T-helper 22 cell (primary cell): ENCODE measurements at places on chromosomes 7 and 10.

GRCh38 chr7:148356303-148356702 is 234.3 kb upstream of the C7orf33 start:
- DNase-seq: no peak

DNA sequence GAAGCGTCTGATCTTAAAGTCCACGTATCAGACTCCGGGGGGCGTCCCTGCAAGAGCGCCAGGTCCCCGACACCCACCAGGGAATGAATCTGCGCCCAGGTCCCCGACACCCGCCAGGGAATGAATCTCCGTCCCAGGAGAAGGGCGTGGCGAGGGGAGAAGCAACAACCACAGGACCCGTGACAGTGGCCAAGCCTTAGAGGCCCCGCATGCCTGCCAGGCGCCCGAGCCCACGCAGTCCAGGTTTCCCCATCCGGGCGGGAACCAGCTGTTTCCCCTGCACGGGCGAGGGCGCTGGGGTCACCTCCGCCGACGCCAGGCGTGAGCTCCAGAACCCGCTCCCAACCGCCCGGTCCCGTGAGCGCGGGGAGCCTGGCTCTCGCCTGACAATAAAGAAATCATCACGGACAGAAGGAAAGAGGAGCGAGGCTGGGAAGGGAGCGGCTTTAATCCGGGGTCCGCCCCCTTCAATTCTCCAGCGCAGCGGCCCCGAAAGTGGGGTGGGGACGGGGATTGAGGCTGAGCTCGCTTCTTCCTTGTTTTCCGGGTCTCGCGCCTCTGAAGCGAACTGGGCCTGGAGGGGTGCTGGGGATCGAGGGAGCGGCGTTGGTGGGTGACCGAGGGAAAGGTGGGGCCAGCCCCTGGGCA is 29.0 kb upstream of the BMS1 start:
- no peak for DNase-seq

DNA sequence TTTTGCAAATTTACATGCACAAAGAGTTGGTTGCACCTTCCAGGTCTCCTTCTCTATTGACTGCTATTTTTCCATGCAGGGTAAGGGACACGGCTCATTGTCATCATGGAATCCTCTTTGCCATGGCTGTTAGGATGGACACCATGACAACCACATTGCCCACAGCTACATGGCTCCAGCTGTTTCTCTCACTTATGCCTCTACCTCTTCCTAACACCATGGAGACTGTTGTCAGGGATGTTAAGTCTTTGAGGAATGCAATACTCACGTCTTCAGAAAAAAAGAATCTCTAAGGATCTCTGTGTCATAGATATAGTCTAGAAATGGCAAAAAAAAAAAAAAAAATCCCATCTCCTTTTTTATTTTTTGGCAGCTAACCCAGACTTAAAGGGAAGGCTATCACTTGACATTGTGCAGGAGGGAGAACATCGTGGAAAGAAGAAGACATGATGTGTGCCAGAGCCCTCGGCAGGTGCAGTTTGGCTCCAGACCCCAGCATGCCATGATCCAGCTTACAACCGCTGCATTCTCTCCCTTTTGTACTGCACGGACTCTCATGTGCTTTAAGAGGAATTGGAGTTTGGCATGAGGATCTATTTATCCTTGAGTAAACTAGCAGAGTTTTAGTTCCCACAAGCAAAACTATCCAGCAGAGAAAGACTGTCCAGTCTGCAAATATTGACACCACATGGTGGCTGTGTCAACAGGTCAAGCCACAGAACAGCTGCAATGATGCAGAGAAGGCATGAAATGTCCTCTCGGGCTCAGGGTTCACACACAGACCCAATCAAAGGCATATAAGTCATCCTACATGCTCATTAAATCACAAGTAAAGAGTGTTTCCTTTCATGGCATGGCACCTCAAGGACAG is 70.8 kb downstream of the FRMD4A start:
- DNase-seq: no peak

DNA sequence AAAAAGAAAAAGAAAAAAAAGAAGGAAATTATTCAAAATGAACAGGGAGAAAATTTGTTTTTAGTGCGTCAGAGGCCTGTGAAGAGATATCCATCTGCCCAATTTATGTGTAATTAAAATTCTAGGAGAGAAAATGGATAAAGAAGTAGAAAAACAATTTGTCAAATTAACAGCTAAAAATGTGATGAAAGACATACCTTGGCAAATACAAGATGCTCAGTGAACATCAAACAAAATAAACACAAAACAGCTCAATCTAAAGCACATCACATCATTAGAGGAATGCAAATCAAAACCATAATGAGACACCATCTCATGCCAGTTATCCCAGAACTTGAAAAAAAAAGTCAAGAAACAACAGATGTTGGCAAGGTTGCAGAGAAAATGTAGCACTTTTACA is 472.8 kb downstream of the PAXIP1 start:
- no peak for DNase-seq

- no peak for DNase-seq
Measured at GRCh38 chr7:118858651-118859149, 634.2 kb downstream of the ANKRD7 start.

DNA sequence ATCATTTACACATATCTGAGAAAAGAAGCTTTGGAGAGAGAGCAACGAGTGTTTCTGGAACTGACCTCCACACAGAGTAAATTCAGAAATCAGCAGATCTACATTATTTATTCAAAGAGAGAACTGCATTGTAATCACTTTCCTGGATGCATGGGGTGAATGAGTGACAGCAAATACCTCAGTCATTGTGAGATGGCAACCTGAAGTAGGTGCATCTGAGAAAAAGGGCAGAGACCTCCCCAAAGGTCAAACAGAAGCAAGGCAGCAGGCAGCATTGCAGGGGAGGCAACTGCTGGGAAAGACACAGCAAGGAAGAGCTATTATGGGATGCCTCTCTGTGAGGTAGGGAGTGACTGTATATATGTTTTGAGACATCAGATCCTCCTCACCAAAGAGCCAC is 26.5 kb upstream of the SMIM30 start:
- no peak for DNase-seq

DNA sequence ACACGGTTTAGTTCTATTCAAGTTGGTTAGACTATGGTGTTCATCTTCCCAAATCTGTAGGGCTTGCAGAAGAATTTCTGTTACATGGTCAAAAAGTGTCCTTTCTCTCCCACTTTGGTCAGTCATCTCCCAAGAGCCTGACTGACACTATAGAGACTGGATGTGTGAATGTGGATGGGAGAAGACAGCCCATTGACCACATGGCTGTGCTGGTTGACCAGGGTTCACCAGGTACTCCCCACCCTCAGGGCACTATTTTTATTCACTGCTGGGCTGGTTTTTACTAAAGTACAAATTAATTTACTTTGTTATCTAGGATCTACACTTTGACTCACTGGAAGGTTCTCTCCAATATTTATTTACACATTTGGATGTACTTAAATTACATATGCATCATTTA is 2.3 kb downstream of the ZNF804B start:
- no peak for DNase-seq

GRCh38 chr7:16744518-16745250 is 8.9 kb upstream of the TSPAN13 start:
- no peak for DNase-seq

GRCh38 chr7:55108818-55109217 is 90.0 kb downstream of the EGFR start:
- no peak for DNase-seq

DNA sequence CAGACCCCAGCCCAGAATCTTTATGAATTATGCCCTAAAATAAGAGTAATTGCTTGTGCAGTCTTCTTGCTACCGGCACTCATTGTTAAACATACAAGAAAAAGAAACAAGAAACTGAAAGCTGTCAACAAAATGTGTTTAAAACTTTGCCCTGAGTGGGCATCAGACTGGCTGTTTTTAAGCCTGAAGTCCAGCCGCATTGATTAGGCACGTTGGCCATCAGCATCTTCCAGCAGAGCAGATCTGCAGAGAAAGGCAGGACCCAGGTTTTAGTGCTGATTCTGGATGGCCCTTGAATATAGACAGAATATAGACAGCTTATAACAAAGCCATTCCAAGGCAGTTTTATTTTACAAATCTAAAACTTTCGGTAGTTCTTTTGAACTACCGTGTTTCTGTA is 102.8 kb downstream of the POLL start:
- no peak for DNase-seq

DNA sequence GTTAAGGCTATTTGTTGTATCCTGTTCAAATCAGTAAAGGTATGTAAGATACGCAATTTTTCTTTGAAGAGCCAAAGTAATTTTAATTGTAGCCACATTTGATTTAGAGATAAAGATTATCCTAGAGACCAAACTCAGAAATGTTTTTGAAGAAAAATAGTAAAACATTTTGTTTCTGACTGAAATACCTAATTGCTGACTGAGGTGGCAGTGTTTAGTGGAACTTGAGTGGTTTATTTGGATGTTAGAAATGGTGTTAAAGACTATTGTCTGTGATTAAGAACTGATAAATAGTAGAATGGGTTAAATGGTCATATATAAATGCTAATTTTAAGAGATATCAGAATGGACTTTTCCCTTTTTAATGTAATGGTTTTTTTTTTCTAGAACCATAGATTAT is 15.3 kb downstream of the EDRF1 start:
- no peak for DNase-seq

DNA sequence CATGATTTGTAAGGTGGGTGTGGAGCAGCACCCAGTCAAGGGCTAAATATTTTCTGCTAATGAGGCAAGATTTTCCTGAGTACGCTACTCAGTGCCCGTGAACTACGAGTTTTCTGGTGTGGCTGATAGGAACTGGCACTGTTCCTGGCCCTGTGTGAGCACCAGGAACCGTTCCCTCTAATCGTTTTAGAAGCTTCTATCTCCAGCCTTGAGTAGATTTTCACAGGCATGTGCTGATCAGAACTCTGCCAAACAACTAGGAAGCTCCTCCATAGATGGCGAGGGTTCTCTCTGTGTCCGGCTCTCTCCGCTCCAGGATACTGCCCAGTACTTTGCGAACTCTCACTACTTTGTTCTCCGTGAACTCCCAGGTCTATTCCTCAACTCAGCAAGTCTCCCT is 17.7 kb downstream of the TRIM4 start:
- DNase-seq: no peak

- DNase-seq: peak; percentile 30
Measured at GRCh38 chr10:101018600-101019439, 12.1 kb downstream of the PDZD7 start.

- DNase-seq: no peak
Measured at GRCh38 chr10:103574097-103575061, 80.9 kb downstream of the NEURL1 start.

DNA sequence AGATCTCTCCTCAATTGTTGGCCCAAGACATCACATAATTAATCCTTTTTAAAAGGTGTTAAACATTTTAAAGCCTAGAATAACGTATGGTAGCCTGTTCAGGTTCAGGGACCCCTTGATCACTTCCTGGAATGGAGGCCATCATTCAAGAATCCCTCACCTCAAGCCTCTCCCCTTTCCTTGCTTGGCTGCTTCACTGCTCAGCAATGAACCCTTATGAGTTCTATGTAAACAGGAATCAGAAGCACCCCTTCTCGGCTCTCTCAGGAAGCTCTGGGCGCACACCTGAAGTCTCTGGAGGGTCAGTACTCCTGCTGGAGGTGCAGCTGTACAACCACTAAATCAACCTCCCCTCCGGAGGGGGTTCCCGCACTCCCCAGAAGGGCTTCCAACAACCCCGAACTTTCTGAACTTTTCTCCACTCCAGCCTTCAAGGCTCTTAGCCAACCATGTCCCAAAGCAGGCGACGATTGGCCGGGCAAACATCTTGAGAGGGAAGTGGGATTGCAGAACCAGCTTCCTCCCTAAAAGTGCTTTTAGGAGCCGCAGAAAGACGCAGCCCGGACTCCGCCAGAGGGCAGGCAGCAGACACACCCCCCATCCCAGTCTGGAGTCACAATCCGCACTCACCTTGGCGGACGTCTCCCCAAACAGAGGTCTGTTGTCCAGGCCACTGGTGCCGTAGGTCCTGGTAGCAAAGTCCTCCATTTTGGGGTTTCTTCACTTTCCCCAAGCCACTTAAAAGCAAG is 562 bp downstream of the TMEM243 start:
- peak; percentile 26 for DNase-seq

GRCh38 chr10:121449482-121449924 is 148.7 kb downstream of the FGFR2 start:
- no peak for DNase-seq

GRCh38 chr7:132225216-132226030 is 350.8 kb downstream of the PLXNA4 start:
- no peak for DNase-seq

GRCh38 chr7:12567015-12567414 is 3.5 kb upstream of the SCIN start:
- no peak for DNase-seq

- DNase-seq: no peak
Measured at GRCh38 chr10:128612195-128612594, 486.0 kb upstream of the MKI67 start.

DNA sequence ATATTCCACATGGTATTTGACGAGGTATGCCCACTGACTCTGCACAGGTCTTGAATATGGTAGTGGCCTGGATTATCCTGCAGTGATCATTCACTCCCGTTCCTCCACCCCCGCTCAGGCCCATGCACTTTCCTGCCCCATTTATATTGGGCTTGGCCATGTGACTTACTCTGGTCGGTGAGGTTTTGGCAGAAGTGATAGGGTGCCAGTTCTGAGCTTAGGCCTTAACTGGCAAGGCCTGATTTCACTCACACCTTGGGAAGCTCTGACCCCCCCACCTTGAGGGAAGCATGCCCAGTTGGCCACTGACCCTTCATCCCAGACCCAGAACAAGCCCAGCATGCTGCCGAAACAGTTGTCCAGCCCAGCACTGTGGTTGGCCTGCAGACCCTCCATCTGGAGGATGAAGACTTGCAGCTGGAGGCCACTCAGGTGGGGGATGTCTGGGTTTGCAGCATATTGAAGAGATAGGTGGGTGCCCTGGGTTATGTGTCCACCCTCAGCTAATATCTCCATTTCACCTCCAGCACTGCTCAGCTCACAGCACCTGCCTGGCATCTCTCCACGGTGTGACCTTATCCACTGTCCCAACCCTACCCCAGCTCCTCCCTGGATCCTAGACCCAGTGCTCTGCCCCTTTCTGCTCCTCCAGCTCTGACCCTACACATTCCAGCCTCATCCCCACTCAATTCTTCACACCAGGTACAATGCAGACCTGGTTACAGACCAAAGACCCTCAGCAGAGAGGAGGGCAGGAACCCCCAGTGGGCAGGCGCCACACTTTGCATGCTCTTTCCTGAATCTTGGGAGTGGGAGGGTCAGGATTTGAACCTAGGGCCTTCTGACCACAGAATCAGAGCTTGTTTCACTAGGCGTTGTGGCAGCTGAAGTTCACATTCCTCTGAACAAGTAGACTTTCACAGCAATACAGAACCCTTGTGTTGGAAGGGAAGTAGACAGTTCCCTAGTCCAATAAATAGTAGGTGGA is 138.1 kb upstream of the CHST15 start:
- DNase-seq: peak; percentile 25

DNA sequence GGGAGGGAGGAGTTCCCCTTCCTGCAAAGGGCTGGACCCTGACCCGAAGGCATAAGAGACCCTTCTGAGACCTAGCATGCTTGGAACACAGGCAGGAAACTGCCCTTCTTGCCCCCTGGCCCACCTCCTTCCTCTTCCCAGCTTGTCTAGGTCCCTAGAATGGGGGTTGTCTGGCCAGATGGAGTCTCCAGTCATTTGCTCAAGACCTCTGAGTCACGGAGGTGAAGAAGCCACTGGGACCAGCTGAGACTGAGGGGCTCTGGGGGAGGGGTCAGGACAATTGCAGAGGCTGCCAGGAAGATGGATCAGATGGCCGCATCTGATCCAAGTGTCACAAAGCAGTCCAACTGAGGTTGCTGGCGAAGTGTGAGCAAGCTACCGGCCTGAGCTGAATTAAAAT is 46.2 kb downstream of the COL13A1 start:
- DNase-seq: no peak

GRCh38 chr7:15860264-15860949 is 173.9 kb upstream of the MEOX2 start:
- no peak for DNase-seq

GRCh38 chr7:14195871-14196270 is 206.4 kb upstream of the ETV1 start:
- DNase-seq: no peak
